ENCODE measurements at places on chromosomes 13 and 19. TPM values are rescaled to one million over a fixed set of nuclear protein-coding genes. Genes with fewer than 3 reads are reported as not detected.

KASH5 gene
- not detected for total RNA-seq

NAPSA gene
- under 0.01 TPM for total RNA-seq

DUXA gene
- total RNA-seq, result not detected

TSEN34 gene
- 65.7 TPM for total RNA-seq

FBXO17 gene
- total RNA-seq, result 24.2 TPM

Measured in pulmonary artery endothelial cell (primary cell).